Kasumi-1 (cell line): ENCODE measurements at places on chromosomes 13 and 19.

- DNase-seq, result no peak
These were observed 31.0 kb downstream of the CAPN12 start for GRCh38 chr19:38713227-38713649.

DNA sequence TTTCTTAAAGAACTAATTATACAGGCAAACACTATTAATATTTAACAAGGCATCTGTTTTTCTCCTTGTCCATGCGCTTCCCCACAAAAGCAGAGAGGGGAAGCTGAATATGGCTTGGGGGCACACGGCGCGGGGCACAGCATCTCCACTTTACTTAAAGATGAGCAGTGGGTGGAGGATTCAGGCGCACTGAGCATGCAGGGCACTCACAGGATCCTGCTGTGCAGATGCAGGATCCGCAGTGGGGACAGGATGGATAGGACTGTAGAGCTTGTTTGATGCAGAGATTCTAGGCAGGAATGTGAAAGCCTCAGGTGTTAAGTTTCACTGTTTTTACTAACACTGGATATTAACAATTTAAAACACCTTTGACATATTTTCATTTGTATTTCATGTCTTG, 43.3 kb downstream of the ATP11A start:
- no peak for DNase-seq

GRCh38 chr13:108185223-108185622, 30.1 kb downstream of the LIG4 start:
- DNase-seq, result no peak

GRCh38 chr19:10118960-10119359, 739 bp downstream of the EIF3G start:
- no peak for DNase-seq

DNA sequence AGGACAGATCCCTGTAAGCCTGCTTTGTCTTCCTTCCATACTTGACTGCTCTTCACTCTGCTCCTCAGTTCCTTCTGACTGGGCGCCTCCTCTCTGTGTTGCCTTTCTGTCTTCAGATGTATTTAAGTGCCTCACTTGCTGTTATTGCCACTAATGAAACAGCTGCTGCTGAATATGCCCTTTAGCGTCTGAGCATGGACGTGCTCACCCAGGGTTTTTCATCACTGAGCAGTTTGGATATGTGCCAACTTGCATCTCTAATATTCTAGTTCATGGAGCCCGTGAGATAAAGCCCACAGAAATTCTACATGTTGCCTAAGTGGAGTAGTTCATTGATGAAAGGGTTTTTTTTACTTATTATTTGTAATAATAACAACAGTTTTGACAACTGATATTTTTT, 198.2 kb downstream of the MYO16 start:
- no peak for DNase-seq

DNA sequence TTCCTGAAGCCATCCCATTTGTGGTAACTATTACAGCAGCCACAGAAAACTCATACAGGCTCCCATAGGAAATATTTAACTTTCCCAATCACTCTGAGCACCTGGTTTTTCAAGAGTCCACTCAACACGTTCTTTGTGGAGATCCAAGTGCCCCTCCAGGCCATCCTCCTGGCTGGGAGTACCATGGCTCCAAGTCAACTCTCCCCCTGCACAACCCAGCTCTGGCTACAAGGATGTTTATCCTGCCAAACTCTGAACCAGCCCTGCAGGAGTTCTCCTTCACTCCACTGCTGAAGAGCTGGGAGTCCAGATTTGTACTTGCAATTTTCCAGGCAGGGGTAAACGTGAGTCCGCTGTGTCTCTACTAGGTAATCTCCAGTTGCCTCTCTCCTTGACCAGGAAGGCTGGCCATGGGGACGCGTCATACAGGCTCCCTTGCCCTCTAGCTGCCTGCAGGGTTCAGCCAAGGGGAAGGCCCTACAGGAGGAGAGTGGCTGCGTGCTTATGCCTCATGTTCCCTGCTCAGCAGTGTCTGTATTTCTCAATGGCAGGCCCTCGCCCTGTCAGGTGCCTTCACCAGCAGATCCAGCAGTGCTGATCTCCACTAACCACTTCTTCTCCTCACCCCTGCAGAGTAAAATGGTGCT, 29.9 kb upstream of the ARGLU1 start:
- DNase-seq, result no peak

- no peak for DNase-seq
These were observed 15.1 kb downstream of the CSNK1G2 start for GRCh38 chr19:1956122-1956494.

DNA sequence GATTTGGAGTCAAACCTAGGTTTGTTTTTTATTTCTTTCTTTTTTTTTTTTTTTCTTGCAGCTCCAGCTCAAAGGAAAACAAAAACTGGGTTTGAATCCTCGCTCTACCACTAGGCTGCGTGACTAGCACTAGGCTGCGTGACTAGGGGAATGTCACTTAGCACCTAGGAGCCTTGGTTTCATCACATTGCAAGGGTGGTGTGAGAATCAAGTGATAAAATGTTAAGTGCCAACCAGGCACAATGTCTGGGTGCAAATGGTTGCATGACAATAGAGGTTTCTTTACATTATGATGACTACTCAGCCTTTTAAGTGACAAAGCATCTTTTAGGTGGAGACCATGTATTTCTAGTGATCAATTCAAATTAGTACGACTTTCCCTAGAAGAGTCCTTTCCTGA, 27.9 kb downstream of the RCBTB2 start:
- DNase-seq, result peak; percentile 10

DNA sequence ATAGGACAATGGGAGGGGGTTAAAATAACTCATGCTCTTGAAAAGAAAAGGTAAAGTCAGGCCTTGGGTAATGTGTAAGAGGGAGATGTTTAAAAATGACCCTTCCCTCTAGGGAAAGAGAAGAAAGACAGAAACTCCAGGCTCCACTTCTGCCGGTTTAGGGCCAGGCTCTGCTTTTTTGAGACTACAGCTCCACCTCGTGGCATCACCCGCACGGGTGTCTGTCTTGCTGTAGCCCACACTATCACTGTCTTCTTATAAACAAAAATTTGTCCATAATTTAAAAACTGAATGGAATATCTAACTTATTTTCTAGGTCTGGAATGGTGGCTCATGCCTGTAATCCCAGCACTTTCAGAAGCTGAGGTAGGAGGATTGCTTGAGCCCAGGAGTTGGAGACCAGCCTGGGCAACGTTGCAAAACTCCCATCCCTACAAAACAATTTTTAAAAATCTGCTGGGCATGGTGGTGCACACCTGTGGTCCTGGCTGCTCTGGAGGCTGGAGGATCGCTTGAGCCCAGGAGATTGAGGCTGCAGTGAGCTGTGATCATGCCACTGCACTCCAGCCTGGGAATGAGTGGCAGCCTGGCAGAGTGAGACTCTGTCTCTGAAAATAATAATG, 65.1 kb upstream of the GTF3A start:
- peak; percentile 8 for DNase-seq

DNA sequence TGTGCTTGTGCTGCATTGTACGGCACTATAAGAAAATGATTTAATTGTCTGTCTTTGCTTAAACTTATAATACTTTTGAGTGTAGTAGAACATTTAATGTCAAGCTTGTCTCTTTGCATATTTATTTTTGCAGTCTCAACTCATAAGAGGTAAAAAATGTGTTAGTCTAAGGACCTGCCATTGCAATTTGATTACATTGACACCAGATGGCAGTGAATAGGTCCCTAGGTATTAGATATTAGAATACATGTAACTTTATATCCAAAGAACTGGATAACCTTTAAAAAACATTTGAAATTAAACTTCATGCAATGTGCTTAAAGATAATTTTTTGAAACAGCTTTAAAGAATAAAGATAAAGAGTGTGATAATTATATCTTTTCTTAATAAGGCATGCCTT, 1421.3 kb downstream of the OLFM4 start:
- peak; percentile 56 for DNase-seq
